ENCODE measurements at places on chromosomes 6 and 20. TPM values are rescaled to one million over a fixed set of nuclear protein-coding genes. Genes with fewer than 3 reads are reported as not detected.

The MUC21 gene
- not detected for total RNA-seq

The SYCP2L gene
- not detected for total RNA-seq

The CST5 gene
- not detected for total RNA-seq

The JPH2 gene
- 2.2 TPM for total RNA-seq

The DLGAP4 gene
- total RNA-seq: 29.1 TPM
